NAMALWA (cell line): ENCODE measurements at places on chromosomes 5 and 9.

- no peak for DNase-seq
These were observed 237.4 kb upstream of the WWC1 start for GRCh38 chr5:168054091-168054490.

DNA sequence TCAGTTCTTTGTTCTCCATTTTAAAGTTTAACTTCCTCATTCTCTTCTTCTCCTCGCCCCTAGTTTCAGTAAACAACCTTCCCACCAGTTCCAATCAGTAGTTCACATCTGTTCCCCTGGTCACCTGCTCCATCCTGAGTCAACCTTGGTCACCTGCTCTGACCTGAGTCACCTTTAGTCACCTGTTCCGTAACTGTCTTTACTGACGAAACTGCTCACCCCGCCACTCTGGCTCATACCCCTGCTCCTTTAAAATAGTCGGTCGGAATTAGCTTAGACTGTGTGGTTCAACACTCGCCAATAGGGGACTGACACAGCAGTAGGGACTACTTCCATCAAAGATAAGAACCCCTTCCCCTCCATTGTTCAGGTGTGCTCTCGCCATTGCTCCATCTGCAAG is 76.3 kb upstream of the GPBP1 start:
- no peak for DNase-seq

GRCh38 chr9:120734607-120735410 is 20.5 kb upstream of the MEGF9 start:
- no peak for DNase-seq

DNA sequence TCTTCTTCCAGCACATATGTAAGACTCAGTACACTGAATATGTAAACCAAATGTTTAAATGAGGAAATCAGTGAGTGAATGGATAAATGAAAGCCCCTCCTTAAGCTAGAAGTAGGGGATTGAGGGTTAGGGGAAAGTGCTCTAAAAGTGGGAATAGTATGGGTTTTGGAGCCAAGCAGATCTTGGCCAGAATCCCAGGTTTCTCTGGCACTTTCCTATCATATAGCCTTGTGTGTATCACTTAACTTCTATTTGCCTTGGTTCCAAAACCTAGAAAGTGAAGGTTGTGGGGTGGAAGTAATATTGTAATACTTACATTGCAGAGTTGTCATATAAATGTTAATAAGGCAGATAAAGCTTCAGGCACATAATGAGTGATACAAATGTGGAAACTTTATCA is 45.0 kb upstream of the SV2C start:
- DNase-seq: no peak

- no peak for DNase-seq
These were observed 103.1 kb upstream of the CLINT1 start for GRCh38 chr5:157961896-157962590.

DNA sequence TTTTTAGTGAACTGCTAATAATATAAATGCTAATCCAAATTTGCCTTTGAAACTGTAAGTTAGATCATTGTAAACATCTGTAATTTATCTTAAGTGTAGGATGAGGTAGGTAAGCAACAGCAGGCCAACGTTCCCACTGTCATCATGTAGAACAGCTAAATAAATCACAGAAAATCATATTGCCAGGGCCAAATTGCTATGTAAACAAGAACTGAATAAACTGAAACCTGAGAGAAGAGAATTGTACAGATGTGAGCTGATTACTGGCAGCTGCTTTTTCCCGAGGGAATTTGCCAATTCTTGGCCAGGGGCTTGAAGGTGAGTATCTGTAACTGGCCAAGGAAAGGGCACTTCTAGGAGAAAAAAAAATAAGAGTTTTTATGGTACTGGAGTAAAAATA is 97.6 kb downstream of the CDH10 start:
- DNase-seq: no peak

GRCh38 chr5:68170826-68171558 is 44.6 kb upstream of the PIK3R1 start:
- DNase-seq: no peak

DNA sequence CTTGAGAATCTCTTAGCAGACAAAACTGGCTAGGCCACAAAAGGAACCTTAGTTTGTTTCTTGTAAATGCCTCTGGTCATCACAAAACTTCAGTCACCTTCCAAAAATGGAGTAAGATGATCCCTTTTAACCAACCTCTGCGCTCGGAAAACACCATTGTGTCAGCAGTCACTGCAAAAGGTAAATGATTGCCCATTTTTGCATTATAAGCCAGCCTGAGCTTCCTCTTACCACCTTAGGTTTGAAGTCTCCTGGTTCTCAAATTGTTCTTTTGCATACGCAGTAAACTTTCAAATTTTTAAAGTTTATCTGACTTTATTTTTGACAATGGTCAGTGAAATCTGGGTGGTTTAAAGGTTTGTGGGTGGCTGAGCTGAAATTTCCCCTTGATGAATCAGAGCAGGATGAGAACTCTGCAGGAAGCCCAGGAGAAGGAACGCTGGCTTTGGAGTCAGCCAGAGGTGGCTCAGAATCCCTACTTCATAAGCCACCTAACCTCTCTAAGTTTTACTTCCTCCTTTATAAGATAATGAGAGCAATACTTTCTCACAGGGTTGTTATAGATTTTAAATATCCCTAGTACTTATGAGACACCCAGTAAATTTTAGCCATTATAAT is 131.4 kb downstream of the MED10 start:
- DNase-seq: no peak

GRCh38 chr5:154949781-154950180 is 8.9 kb downstream of the MRPL22 start:
- DNase-seq: no peak

DNA sequence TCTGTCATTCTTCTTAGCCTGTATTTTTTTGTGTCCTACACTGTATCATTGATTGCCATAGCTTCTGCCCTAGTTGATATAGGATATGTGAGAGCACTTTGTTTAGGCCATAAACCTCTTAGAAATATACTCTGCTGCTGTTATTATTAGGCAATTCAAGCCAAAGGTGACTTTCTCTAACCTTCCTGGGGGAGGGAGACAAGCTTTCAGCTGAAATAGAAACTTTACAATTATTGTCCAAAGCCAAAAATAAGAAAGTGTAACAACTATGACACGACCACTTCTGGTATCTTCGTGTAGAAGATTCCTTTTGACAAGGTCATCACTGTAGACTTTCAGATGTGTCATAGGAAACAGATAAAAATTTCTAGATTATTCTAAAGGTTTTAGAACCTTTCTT is 12.2 kb upstream of the CSNK1A1 start:
- no peak for DNase-seq
